ENCODE measurements at places on chromosomes 5 and 9.

- no peak for DNase-seq
These were observed 16.6 kb downstream of the CDC42SE2 start for GRCh38 chr5:131280417-131280816.

DNA sequence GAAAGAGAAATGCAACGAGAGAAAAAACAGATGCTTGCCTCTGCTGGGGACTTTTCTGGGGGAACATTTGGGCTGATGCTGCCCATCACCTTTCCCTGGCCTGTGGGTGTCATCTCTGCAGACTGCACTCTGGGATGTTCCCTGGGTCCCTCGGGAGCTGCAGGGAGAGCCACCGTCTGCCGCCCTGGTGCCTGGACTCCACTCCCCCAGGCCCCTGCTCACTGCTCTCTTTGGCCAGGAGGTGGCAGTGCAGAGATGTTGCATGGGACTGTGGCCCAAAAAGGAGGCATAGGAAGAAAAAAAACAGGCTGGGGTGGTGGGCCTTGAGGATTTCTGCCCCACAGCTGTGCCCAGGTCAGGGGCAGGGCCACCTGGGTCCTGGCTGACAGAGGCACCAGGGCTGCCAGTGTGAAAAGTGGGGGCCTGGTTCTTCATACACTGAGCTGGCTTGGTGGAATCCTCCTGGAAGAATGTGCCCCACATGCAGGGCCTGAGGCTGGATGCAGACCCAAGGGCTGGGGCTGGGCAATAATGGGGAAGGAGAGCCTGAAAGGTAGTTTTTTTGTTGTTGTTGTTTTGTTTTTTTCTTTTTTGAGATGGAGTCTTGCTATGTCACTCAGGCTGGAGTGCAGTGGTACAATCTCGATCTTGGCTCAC is 353.6 kb downstream of the SLIT3 start:
- DNase-seq: peak; percentile 26

- DNase-seq: no peak
These were observed at the start of gene OSMR for GRCh38 chr5:38845526-38846378. OSMR (plus strand) TSS chr5:38846012; CDS start chr5:38869045, 23,033 bp downstream.

- no peak for DNase-seq
These were observed at the start of gene SPACA9 for GRCh38 chr9:132878695-132879456. SPACA9 (plus strand) TSS chr9:132878898; CDS start chr9:132883948, 5,050 bp downstream.

- DNase-seq: no peak
These were observed 439.1 kb downstream of the DMAC1 start for GRCh38 chr9:7360513-7360912.

- DNase-seq: no peak
These were observed 246.9 kb downstream of the FANCC start for GRCh38 chr9:95070549-95071021.

DNA sequence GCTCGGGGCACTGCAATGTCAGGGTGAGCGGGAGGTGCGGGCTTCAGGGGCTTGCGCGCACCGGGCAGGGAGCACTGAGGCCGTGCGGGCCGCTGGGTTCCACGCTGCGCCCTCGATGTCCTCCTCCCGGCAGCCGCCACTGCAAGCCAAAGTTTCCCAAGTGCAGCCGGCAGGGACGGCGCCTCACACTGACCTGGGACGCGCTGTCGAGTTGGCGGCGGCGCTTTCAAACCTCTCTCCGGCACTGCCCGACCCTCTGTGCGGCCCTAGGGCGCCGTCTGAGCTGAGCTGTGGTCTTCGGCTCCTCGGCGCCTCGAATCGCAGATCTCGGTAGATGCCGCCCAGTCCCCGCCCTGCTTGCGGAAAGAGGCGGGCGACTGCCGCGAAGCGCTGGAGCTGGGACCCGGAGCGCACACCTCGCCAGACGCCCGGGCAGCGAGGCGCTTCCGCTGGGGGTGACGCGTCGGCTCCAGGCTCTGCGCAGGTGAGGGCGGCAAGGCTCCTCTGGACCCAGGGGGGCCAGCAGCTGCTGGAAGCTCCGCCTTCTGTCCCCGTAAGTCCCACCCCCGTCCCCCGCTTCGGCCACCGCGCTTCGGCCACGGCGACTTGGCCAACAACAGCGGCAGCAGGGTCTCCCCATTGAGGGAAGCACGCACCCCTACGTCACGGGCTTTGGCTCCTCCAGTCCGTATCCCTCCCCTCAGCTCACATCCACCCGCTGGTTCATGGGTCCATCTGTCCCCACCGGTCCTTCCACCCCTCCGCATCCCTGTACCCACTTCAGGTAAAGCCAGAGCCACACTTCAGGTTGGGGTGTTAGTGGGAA is at the start of gene ANKRD34B:
Gene ANKRD34B, minus strand, starts transcription at position 320 of the 826 bp plus-strand sequence. CDS start 10,261 bp downstream, outside the sequence.
- peak; percentile 36 for DNase-seq

- no peak for DNase-seq
These were observed 38.4 kb downstream of the PTCH1 start for GRCh38 chr9:95478335-95478734.

GRCh38 chr5:90289837-90290236 is 119.7 kb downstream of the CETN3 start:
- DNase-seq: no peak

DNA sequence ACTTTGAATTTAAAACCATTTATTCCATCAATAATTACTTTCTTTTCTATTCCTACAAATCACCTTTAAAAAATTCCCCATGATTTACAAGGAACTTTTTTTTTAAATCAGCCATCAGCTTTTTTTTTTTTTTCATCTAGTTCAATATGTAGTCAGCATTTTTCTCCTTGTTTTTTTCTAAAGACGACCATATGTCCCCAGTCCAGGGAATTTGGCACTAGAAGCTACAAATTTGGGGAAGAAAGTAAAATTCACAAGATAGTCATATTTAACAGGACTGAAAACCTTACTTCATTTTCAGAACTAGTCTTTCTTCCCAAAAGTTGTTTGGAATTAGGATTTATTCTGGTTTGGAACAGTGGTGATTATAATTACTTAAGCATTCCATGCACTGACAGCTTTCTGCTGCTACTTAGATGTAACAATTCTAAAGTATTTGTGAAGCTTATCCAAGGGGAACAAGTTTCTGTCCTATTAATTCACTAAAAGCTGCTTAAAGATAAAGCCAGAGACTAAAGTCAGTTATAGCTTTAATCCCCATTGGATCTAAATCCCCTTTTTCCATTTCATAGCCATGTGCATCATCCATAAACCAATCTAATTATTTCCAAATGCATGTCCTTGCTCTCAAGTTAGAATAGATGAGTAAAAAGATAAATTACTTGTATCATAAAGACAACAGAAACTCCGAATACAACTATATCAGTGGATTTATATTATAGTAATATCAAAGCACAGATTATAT is 7.4 kb upstream of the SNCAIP start:
- no peak for DNase-seq

- DNase-seq: no peak
These were observed 11.4 kb upstream of the ARSI start for GRCh38 chr5:150313921-150314716.

DNA sequence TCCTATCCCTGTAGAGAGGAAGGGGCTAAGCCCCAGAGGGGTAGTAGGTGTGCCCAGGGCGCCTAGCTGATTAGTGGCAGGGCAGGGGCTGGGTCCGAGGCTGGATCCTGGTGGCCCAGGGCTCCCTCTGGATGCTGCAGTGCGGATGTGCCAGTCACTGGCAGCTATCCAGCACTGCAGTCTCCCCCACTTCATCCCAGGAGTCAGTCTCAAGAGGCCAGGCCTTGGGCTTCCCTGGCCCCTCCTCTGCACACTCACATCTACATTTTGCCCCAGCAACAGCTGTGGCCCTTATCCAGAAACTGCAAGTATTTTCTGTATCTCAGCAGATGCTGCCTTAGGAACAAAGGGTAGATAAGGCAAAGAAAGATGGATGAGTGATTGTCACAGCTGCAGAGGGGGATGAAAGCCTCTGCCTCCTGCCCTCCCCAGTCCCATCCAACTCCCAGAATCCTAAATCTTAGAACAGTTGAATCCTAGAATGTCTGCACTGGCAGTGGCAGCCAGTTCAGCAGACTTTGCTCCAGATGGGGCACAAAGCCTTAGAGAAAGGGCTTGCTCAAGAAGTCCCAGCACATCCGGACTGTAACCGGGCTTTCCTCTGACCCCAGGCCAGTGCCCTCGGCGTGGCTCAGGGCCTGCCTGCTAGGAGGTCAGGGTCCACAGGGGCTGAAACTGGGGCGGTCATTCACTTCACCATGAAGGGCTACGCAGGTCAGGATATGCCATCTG is 1.6 kb downstream of the ANXA6 start:
- DNase-seq: no peak

GRCh38 chr9:85541876-85542275 is 199.9 kb downstream of the AGTPBP1 start:
- no peak for DNase-seq

DNA sequence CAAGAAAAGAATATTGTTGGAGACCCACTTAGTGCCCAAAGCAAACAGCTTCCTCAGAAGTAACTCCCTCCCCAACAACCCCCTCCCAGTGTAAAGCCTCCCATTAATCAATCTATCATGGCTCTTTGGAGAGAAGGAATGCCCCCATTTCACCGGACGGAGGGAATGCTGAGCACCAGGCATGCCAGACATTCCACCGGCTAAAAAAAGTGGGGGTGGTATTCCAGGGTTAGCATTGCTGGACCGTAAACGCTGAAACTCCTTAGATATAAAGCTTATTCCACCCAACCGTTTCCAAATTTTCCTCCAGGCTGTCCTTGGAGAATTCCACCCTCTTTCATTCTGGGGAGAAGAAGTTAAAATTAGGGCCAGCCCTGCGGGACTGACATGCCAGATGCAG is 363 bp upstream of the MAMDC2 start:
- DNase-seq: no peak

DNA sequence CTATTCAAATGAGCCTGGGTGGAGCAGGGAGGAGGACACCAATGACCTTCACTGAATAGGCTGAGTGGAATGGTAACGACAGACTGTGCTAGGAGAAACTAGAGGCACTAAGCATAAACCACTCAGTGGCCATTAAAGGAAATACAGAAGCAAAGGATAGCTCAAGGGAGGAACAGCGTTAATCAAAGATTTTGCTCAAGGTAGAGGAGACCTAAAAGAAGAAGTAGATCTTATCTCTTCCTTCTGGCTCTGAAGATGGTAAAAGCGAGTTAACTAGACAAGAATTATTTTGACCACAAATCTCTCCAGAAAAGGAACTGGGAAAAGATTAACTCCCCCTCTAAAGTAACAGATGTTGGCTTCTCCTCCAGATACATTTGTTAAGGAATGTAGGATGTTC is 299.6 kb downstream of the EPB41L4A start:
- DNase-seq: no peak

GRCh38 chr9:17204611-17205152 is 69.8 kb downstream of the CNTLN start:
- DNase-seq: no peak

- DNase-seq: no peak
These were observed 35.3 kb upstream of the RNF20 start for GRCh38 chr9:101498323-101498722.

- DNase-seq: no peak
These were observed 44.1 kb upstream of the MROH2B start for GRCh38 chr5:41115281-41115680.

GRCh38 chr5:56810826-56811225 is 4.5 kb upstream of the MAP3K1 start:
- DNase-seq: no peak

GRCh38 chr9:27628311-27628710 is 55.0 kb upstream of the C9orf72 start:
- DNase-seq: no peak

- DNase-seq: peak; percentile 24
These were observed 9.1 kb upstream of the RFK start for GRCh38 chr9:76403352-76403751.

DNA sequence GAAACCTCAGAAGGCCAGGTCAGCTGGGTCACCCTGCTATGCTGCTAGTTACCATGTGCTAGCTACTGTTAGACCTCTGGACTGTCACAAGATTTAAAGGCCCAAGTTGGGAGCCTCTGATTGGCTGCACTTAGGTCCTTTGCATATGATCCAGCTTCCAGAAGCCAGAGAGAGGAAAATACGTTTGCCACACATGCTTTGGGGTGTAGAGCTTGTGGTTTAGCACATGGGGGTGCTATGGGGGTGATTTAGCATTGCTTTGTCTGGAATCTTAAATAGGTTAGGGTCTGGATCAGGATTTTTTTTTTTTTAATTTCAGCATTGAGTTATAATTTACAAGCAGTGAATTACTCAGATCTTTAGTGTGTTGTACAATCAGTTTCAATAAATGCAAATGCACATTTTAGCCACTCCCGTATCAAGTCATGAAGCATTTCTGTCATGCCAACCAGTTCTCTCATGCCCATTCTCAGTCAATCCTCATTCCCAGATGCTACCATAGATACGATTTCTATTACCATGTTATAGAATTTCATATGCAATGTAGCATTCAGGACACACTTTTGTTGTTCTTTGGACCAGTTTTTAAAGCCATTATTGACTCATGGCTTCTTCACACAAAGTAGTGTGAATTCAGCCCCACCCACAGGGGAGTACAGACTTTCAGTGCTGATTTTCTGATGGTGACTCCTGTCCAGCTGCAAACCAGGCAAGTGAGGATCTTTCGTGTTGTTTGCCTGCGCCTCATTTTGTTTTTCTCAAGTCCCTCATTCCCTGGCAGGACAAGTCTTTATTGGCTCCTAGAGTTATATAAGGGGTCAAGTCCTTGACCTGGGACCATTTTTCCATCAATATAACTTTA is 250.4 kb downstream of the LRRC70 start:
- DNase-seq: no peak

DNA sequence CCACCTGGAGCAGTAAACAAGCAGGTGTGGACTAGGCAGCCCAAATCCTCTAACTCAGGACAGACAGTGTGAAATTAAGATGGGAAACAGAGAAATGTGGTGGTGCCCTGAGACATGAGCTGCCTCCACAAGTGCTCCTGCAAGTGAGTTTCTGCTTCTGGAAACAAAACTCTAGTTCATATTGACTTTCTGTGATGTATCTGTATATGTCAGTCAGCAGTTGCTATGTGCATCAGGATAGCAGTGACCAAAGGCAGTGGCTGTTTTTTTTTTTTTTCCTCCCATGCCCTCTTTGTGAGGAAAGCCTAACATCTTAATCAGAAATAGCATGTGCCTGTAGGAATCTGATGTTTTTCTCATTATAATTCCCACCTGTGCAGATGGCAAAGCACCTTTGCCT is 318.4 kb upstream of the SEMA6A start:
- DNase-seq: no peak

DNA sequence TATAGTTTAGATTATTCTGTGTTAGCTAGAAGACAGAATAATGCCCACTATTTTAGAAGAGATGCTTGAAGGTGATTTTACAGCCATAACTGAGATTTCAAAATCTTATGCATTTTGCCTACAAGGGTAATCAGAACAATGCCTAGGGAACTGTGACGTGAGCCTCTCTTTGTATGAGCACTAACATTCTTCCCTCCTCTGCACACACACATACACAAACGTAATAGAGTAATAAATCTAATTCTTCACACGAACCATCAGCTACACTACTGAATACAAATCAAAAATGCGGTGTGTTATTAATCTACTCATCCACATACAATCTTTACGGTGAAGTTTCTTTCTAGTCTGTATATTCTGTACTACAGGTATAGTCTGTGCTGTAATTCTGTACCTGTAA is 227.8 kb downstream of the PLK2 start:
- no peak for DNase-seq

- DNase-seq: no peak
These were observed 102.8 kb downstream of the MRPS30 start for GRCh38 chr5:44911501-44911900.
